ENCODE measurements at places on chromosomes 7 and 10.

- no peak for DNase-seq
Observed at GRCh38 chr7:104552102-104552501, 223.7 kb downstream of the LHFPL3 start.

- DNase-seq: no peak
Observed at GRCh38 chr10:6347391-6347951, 144.7 kb downstream of the PFKFB3 start.

GRCh38 chr10:17067376-17068264 lies 62.0 kb downstream of the CUBN start:
- DNase-seq: no peak

DNA sequence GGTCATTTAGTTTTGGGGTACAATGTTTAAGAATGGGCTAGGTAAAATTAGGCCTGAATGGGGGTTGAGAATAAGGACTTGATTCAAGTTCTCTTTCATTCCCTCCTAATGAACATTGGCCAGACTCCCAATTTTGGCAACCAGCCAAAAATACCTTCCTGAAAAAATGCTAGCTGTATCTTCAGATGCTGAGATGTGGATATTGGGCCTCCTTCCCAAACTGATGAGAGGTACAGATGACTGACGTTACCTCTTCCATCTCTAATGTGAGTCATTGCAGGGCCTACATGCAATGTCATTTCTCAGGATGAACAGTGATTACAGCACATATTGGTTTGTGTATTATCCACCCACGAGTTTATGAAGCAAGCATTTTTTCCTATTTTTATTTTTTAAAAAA lies 151.6 kb downstream of the SND1 start:
- DNase-seq: no peak

GRCh38 chr10:31883397-31883796 lies 45.2 kb downstream of the ARHGAP12 start:
- no peak for DNase-seq

- DNase-seq: no peak
Observed at GRCh38 chr10:110388687-110389052, 84.0 kb upstream of the SMNDC1 start.
